ENCODE measurements at places on chromosomes 13 and 19.

- no peak for DNase-seq
These were observed 129.4 kb downstream of the PCDH20 start for GRCh38 chr13:61286148-61286745.

DNA sequence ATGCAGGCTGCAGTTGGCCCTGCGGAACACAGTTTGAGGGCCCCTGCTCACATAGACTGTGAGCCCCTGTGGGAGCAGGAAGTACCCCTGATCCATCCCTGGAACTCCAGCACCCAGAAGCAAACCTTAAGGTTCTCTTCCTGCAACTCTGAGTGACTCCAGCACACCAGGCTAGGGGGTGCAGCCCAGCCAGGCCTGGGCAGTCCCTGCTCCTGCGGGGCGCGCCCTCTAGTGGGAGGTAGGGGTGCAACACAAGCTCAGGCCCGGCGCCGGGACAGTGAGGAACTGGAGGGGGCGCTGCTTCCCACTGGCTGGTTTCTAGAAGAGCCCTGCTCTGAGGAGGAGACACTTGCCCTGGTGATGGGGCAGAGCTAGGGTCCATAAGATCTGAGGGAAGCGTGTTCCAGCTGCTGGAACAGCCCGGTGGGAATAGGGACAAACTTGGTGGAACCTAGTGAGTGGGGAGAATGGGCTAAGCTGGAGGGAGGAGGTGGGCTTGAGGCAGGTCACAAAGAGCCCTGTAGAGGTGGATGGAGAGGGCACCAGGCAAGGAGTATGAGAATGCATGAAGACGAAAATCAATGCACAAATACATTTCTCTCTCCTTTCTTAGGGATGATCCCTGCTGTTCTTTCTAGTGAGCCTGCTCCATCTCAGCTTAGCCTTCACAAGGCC lies 5.0 kb downstream of the ZSCAN5A start:
- DNase-seq: peak; percentile 55

- DNase-seq: no peak
These were observed 28.1 kb upstream of the USP12 start for GRCh38 chr13:27199696-27200095.

- DNase-seq: no peak
These were observed 179.7 kb upstream of the ZNF507 start for GRCh38 chr19:32165750-32166149.

- DNase-seq: peak; percentile 40
These were observed 334.6 kb downstream of the MYO16 start for GRCh38 chr13:108963846-108964600.

GRCh38 chr13:100506600-100507422 lies 81.8 kb downstream of the GGACT start:
- DNase-seq: no peak

- DNase-seq: no peak
These were observed 36.7 kb downstream of the DOCK9 start for GRCh38 chr13:98941126-98941525.

- no peak for DNase-seq
These were observed 100.9 kb upstream of the SERP2 start for GRCh38 chr13:44272692-44273091.

DNA sequence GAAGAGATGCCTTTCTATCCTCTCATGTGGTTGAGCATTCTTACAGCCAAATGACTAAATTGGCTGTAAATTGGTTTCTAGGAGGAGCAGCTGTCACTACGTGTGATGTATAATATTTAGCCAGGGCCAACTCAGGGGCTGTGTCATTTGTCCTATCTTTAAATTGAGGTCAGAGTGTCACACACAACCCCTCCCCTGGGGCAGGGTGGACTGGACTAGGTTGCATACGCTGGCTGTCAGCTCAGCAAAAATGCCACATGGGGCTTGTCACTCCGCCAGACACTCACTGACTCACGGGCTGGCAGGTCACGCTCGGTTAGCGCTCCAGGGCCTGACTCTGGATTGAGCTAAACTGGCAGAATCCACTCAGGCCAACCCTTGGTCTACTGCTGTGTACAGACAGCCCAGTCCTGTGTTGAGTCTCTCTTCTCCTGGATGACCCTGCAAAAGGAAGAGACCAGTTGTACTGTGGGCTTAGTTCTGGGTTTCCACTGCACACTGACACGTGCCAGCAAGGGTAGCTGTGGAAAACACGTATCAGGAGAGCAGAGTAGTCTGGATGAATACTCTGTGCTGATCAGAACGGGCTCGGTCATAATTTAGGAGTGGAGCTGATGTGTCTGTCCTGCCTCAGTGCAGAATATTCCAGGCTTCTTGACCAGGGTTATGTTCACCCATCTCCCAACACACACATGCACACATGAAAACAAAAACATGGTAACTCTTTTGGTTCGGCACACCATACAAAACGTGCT lies 29.1 kb downstream of the SHISA2 start:
- peak; percentile 85 for DNase-seq

GRCh38 chr19:39138221-39139211 lies 12.9 kb downstream of the PAK4 start:
- no peak for DNase-seq

GRCh38 chr19:40550951-40551350 lies 25.7 kb upstream of the SHKBP1 start:
- DNase-seq: no peak

DNA sequence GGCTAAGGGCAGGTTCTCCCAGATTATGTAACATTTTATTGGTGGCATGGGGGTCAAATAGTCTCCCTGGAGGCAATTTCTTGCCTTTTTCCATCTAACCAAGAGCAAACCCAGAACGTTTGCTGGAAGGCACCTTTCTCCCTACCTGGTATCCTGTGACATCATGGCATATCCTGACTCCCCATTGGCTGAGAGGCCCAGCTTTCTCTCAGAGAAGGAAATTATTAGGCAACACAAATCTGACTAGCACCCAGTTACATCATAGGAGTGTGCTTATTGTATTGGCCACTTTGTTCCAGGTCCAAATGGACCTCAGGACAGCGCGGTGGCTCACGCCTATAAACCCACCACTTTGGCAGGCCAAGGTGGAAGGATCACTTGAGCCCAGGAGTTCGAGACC lies 13.0 kb downstream of the NTN5 start:
- DNase-seq: no peak

- no peak for DNase-seq
These were observed 305.9 kb downstream of the KLF5 start for GRCh38 chr13:73364736-73365135.

DNA sequence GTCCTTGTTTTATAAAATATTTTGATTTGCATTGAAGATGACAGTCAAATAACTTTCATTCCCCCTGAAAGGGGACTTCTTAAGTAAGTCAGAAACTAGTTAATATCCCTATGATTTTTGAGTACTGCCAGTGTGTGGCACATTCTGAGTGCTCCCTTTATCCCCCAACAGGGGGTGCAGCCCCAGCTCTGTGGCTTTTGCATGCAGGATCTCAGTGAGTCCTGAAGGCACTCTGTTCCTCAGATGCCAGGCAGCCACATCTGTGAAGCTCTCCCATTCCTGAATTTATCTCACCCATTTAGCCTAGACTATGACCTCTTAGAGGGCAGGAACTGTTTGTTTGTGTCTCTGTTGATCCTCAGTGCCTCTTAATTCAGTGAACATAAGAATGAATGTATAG lies 123.1 kb downstream of the CDK8 start:
- peak; percentile 22 for DNase-seq

DNA sequence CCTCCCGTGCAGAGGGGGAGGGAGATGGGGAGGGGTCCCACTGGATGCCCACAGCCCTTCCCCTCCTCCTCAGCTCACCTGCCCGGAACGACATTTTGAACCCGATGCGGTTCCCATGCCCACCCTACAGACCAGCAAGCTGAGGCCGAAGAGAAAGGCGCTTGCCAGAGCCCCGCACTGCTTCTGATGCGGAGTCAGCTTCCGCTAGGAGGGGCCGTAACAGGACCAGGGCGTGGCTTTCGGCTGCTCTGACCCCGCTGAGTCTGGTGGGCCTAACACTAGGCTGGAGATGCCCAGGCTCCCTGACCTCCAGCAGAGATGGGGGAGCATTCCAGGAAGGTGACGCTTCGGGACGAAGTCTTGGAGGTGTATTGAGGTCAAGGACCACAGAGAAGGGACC lies 6.7 kb downstream of the ONECUT3 start:
- no peak for DNase-seq

DNA sequence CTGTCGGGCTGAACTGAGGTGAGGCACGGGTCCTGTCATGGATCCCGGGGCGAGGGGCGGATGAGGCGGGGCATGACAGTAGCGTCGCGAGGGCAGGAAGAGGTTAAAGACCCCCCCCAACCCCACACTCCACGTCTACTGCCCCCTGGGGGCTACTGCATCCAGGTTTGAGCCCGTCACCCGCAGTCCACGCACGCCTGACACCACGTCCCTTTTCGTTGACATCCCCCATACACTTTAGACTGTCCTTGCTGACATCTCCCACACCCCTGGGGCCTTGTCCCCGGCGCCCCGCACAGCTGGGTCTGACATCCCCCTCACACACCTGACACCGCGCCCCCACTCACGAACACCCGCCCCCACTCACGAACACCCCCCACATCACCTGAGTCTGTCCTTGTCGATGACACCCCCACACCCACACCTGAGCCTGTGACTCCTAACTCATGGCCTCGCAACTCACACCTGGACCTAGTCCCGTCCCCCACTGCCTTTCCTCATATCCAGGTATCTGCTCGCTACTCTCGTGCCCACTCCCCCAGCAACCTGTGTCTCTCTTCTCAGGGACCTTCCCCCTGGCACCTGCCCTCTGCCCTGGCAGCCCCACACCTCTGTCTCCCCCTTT lies 416 bp downstream of the SLC25A42 start:
- DNase-seq: no peak

- DNase-seq: no peak
These were observed 168.6 kb downstream of the ZNF536 start for GRCh38 chr19:30540761-30541160.

DNA sequence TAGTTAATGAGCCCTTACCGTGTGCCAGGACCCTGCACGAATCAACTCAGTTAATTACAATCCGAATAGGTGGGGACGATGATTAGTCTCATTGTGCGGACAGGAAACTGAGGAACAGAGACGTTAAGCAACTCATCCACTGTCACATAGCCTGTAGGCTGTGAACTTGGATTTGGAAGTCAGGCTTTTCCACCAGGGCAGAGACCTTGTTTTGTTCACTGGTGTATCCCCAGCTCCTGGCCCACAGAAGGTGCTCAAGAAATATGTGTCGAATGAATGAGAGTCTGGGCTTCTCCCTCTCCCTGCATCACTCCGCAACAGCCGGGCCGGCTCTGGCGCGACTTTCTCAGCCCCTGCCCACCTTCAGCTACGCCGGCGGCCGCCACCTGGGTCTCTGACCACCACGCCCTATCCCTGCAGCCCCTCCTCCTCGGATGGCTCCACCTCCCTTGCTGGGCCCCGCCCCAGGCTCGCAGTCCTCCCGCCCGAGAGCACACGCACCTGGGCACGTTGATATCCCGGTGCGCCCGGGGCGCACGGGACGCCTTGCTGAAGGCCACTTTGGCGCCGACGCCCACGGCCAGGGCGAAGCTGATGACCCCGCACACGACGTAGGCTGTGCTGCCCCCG lies 1.3 kb downstream of the SHISA7 start:
- no peak for DNase-seq

GRCh38 chr13:21550918-21551317 lies 53.1 kb downstream of the MICU2 start:
- DNase-seq: no peak

- DNase-seq: no peak
These were observed 85.9 kb upstream of the VSTM2B start for GRCh38 chr19:29439688-29440550.

GRCh38 chr13:44662515-44662914 lies 86.4 kb upstream of the TSC22D1 start:
- no peak for DNase-seq

- DNase-seq: no peak
These were observed 16.5 kb downstream of the TYK2 start for GRCh38 chr19:10363789-10364281.

GRCh38 chr19:29400917-29401711 lies 124.7 kb upstream of the VSTM2B start:
- DNase-seq: no peak

- DNase-seq: no peak
These were observed 76.4 kb downstream of the SPACA7 start for GRCh38 chr13:112452380-112453206.

DNA sequence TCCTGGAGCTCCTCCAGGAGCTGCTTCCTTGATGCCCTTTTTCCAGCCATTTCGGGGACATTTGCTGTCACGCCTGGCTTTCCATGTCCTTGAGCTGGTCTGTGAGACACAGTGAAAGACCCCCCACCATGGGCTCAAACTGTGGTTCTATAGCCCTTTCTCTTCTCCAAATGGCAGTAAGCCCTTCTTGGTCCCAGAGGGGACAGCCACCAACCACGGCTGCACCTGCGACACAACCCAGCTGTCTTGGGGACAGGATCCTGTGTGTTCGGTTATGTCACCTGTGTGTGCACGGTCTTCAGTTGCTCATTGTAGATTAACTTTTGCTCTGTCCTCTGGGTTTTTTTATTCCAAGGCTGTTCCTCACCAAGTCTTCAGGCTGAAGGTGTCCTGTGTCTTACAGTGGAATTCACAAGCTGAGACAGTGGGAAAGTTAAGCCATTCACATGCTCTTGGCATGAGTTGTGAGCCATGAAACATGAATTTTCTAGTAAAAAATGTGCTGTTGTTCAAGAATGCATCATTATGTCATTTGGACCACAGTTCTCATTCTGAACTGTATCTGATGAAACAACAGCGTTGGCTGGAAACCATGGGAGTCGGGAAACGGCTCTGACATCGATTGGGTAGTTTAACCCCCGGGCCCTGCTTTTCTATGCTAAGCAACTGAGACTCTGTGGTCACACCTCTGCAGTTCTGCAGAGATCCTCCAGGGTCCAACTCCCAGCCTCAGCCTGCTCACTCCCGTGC lies 129.5 kb upstream of the MCF2L start:
- peak; percentile 42 for DNase-seq

GRCh38 chr13:50613356-50613831 lies 230.1 kb downstream of the DLEU7 start:
- DNase-seq: peak; percentile 8

GRCh38 chr19:33823341-33823740 lies 26.7 kb downstream of the KCTD15 start:
- no peak for DNase-seq

DNA sequence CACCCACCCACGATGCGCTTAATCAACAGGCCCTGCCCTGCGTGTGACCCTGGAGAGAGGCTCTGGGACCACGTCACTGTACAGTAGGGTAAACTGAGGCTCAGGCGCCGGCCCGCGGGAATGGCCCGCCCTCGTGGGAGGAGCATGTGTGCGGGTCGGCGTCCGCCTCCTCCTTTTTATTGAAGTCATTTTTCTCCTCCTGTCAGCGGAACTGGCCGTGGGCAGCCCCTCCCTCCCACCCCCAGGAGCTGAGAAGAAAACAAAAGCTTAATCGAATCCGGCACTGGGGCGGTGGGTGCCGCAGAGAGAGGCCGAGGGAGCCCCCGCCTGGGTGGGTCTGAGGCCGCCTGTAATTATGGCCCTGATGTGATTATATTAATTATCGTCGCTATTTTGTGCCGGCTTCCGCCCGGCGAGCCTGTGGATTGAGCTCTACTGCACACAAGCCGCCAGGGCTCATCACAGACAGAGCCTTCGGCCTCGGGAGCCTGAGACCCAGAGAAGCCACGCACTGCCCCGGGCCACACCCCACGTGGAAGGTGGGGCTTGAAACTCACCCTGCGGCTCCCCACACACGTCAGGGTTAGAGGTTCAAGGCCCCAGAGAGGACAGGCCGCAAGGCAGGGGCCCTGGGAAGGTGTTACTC lies 7.0 kb downstream of the C2CD4C start:
- DNase-seq: no peak

- DNase-seq: no peak
These were observed 1.2 kb downstream of the MAP1S start for GRCh38 chr19:17720440-17720839.
